ENCODE measurements at places on chromosomes 1 and 21.
A peak's percentile ranks its signal among the peaks of the same experiment; 100 is the strongest.

GRCh38 chr1:60936163-60936562 lies 146.2 kb upstream of the NFIA start:
- peak; percentile 12 for DNase-seq

DNA sequence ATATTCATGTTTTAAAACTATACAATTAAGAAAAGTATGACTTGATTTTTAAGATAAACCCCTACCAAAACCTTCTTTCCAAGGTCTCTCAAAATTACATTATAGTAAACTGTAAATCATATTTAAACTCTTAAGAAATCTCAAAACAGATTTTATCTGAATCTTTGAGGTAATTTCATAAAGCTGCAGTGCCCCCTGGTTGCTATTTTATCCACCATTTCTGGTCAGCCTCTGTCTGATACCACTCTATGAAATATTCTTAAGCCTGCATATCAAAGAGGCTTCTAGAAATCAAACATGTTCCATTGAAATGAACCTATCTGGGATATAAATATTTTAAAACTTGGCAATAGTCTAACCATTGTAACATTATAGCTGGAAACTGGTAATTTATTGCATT lies 317.3 kb downstream of the COL11A1 start:
- DNase-seq = peak; percentile 10

- peak; percentile 97 for DNase-seq
These were observed 40.6 kb upstream of the CLIC4 start for GRCh38 chr1:24704411-24705259.

DNA sequence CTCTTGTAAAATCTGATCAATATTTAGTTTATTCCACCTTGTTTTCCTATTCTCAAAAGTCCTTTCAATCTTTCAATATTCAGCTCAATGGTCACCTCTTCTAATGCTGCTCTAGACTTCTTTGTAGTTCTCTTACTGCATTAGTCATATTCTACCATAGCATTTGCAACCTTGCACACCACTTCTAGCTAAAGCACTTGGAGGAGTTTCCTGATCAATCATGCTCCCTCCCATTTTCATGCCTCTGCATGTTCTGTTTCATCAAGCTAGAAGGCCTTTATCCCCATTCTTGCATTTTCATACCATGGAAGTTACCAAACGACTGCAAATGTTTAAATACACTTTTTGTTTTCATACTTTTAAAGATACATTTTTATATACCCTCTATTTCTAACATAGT lies 72.1 kb downstream of the SLC5A9 start:
- DNase-seq = no peak

- no peak for DNase-seq
These were observed 541.4 kb upstream of the B3GALT2 start for GRCh38 chr1:193727850-193728249.

GRCh38 chr1:12434686-12435085 lies 183.3 kb downstream of the DHRS3 start:
- no peak for DNase-seq
